ENCODE measurements at places on chromosomes 1 and 21. TPM values are rescaled to one million over a fixed set of nuclear protein-coding genes. Genes with fewer than 3 reads are reported as not detected.

E2F2 gene
- 9.4 TPM for total RNA-seq

ARHGAP30 gene
- 1.3 TPM for total RNA-seq

SH3D21 gene
- total RNA-seq: 15.7 TPM

- DNase-seq: no peak
Observed at GRCh38 chr1:214670098-214670497, 67.1 kb downstream of the CENPF start.

GRCh38 chr1:23732363-23733224, 10.7 kb upstream of the ELOA start:
- no peak for DNase-seq

- DNase-seq: no peak
Observed at GRCh38 chr1:110321045-110321444, 18.1 kb upstream of the RBM15 start.

DNA sequence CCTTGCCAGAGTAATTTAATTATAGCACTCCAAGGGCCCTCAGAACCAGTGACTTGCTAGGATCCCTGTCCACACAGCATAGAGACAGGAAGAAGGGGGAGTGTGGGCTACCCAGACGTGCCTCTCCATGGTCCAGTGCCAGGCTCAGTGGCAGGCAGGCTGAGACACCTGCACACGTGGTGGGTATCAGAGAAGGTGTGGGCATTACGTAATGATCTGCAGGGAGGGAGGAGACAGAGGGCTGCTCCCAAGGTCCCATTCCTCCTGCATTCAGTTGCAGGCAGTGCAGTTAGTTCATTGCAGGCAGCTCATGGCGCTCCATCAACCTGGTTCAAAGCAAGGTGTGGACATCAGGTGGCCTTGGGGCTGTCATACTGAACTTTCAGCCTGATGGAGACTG, 49.9 kb downstream of the C8B start:
- DNase-seq: no peak
